Jurkat, Clone E6-1 (cell line): ENCODE measurements at places on chromosomes 5 and 9.

- DNase-seq: no peak
Observed at GRCh38 chr9:125460346-125460745, 198.7 kb downstream of the GAPVD1 start.

- no peak for DNase-seq
Observed at GRCh38 chr9:33787839-33788238, 7.5 kb upstream of the PRSS3 start.

GRCh38 chr9:24776226-24776625 lies 230.5 kb upstream of the IZUMO3 start:
- DNase-seq: no peak

DNA sequence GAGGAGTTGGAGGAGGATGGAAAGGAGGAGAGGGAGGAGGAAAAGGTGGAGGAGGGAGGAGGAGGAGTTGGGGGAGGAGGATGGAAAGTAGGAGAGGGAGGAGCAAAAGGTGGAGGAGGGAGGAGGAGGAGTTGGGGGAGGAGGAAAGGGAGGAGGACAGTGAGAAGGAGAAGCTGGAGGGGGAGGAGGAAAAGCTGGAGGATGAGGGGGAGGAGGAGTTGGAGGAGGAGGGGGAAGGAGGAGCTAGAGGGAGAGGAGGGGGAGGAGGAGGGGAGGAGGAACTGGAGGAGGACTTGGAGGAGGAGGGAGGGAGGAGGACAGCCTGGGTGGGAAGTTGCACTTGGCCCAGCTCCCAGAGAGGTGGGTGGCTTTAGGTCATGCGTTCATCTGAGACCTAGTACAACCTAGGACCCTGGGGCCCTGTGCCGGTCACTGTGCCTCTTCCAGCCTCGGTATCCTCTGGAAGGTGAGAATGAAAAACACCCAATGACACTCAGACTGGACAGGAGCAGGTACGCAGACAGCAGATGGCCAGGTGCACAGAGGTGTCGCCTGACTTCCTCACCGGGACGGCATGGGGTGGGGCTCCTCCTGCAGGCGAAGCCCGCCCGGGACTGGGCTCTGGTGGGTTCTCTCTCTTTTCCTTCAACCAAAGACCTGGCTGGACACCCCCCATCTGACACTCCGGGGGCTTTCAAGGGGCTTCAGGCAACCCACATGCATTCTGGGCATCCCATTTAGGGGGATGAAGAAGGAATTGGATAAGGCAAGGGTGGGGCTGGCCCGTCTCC lies 12.2 kb upstream of the SLC2A6 start:
- DNase-seq: no peak

DNA sequence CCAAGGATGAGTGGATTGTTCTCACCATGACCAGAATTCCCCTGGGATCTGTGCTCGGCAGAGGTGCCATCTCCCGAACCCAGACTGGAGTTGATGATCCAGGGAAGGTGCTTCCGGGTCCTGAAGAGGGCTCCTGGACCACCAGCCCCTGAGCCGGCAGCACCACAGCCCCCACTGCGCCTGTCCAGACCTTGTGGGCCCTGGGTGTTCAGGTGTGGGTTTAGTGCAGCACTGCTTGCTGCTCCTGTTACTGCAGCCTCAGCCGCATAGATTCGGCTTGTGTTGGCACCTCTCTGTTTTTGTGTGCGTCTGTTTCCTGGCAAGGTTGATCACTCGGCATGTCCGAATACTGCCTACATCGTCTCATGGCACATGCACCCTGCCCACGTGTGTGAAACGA lies 16.3 kb upstream of the NPM1 start:
- DNase-seq: no peak

DNA sequence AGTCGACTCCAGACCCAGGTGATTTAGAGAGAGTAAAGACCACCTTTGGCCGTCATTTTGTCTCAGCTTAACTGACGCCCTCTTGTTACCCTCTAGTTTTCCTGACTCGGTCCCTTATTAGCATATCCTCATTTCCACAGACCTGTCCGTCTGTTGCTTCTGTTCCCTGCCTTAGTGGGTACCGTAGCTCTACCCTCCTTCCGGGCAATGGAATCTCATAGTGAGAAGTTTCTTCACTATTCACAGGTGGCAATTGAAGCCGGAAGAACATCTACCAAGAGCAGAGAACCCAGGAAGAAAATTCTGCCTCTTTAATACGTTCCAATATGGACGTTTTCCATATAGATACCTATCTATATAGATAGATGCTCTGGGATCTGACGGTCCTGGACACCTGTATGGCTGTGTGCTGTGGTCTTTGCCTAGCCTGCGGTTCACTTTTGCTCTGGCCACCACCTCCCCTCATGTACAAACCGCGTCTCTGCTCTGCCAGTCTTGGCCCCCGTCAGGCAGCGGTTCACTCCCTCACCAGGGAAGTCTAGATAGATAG lies 652 bp upstream of the TMEM161B start:
- DNase-seq: peak; percentile 21

GRCh38 chr5:172700365-172701290 lies 59.6 kb downstream of the NEURL1B start:
- no peak for DNase-seq

GRCh38 chr5:2642684-2643345 lies 108.7 kb downstream of the IRX2 start:
- no peak for DNase-seq

DNA sequence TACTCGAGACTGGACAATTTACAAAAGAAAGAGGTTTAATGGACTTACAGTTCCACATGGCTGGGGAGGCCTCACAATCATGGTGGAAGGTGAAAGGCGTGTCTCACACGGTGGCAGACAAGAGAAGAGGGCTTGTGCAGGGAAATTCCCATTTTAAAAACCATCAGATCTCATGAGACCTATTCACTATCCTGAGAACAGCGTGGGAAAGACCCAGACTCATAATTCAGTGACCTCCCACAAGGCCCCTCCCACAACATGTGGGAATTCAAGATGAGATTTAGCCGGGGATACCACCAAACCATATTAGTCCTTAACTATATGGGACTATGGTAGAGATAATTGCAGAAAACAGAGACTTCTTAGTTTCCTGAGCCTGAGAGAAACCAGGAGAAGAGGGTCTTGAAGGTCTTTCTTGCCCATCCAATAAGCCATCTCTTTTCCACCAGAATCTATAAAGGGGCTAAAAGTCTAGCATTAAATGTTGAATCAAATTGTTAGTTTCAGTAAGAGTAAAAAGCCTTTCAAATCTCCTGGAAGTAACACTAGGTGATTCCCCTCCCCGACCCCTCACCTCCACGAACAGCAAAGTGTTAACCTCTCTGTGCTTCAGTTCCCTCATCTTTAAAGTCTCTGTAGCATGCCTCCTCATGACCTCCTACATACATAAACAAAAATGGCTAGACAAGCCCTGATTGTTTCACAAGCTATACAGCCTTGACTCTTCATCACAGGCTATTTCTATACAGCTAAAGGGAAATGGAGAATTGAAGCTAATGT lies 259.1 kb downstream of the TMEM167A start:
- DNase-seq: no peak

- DNase-seq: no peak
Observed at GRCh38 chr9:117307701-117308100, 107.2 kb downstream of the ASTN2 start.

- no peak for DNase-seq
Observed at GRCh38 chr9:237141-237857, 22.6 kb downstream of the DOCK8 start.

GRCh38 chr9:83056174-83056573 lies 6.8 kb downstream of the RASEF start:
- DNase-seq: no peak

- no peak for DNase-seq
Observed at GRCh38 chr9:94168203-94169000, 84.1 kb downstream of the PTPDC1 start.

GRCh38 chr9:805151-805550 lies 36.3 kb upstream of the DMRT1 start:
- no peak for DNase-seq

GRCh38 chr5:80871541-80871961 lies 88.6 kb upstream of the RASGRF2 start:
- no peak for DNase-seq

DNA sequence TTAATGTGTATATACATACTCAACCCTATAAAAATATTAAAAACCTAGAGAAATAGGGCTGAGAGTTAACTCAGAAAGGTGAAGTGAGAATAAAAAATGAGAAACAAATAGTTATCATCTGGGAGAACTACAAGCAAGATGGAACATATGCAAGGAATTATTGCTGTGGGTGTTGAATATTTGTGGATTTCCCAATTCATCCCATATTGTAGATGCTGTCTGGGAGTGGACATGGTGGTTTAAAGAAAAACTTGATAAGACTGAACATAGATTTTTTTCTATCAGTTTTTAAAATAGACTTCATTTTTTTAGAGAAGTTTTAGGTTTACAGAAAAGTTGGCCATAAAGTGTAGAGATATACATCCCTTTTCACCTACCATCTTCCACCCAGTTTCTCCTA lies 263.5 kb downstream of the SPATA31D1 start:
- DNase-seq: no peak

DNA sequence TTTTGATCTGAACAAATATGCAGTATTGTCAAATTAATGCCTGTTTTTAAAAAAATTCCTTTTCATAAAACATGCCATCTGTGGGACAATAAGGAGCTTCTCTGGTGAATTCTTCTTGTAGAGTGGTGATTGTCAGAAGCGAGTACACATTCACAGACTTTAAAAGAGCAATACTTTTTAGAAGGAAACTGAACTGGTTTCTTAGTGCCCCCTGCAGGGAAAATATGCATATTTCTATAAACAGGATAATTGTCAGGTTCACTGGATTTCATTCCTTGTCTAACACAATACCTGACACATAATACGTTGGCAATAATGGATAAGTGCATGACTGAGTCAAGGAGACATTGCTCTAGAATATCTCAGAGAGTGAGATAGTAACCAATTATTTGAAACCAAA lies 133.7 kb downstream of the KIF4B start:
- DNase-seq: no peak

DNA sequence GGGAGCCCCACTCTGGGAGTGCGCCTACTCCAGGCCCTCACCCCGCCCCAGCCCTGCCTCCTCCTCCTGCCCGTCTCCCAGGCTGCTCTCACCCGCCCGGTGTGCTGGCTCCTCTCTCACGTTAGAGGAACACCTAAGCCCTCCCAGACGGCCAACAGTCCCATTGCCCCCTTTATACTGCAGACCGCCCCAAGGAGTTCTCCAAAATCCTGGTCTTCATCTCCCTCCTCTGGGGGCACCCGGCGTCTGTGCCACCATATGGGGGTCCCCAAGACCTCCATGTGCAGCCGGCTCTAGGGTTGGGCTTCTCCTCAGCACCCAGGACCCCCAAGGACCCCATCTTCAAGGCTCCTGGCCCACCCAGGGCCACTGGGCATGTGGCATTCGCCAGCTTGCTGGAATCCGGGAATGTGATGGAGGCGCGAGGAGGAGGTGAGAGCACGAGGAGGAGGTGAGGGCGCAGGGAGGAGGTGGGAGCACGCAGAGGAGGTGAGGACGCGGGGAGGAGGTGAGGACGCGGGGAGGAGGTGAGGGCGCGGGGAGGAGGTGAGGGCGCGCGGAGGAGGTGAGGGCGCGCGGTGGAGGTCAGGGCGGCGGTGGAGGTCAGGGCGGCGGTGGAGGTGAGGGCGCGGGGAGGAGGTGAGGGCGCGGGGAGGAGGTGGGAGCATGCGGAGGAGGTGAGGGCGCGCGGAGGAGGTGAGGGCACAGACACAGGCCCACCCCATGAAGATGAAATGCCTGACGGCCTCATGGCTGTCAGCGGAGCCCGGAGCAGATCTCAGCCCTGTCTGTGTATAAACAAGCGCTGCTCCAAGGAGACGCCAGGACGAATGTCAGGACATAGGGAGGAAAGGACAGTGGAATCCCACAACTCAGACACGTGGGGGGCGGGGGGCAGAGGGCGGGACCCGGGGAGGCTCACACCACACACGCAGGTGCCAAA lies 41.2 kb downstream of the EXD3 start:
- DNase-seq: no peak

- DNase-seq: no peak
Observed at GRCh38 chr5:172104801-172105701, 83.0 kb downstream of the STK10 start.

- DNase-seq: no peak
Observed at GRCh38 chr5:163276466-163276865, 160.9 kb upstream of the CCNG1 start.

DNA sequence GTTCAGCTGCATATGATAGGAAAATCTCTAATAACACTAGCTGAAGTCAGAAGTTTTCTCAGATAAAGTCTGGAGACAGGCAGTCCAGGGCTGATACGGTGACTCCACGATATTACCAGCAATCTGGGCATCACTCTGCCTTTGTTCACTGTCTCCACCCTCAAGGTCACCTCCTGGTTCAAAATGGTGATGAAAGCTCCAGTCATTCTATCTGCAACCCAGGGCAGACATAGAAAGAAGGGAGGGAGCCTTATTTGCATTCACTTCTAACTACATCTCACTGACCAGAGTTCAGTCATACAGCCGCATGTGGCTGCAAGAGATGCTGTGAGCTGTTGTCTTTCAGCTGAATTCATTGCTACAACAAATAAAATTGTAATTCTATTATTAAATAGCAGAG lies 22.4 kb upstream of the GPR151 start:
- DNase-seq: no peak

- DNase-seq: no peak
Observed at GRCh38 chr5:72179816-72180440, 72.7 kb downstream of the MAP1B start.

GRCh38 chr5:39531306-39531705 lies 106.5 kb upstream of the DAB2 start:
- no peak for DNase-seq

GRCh38 chr5:126939887-126940286 lies 90.5 kb downstream of the MARCHF3 start:
- DNase-seq: no peak

DNA sequence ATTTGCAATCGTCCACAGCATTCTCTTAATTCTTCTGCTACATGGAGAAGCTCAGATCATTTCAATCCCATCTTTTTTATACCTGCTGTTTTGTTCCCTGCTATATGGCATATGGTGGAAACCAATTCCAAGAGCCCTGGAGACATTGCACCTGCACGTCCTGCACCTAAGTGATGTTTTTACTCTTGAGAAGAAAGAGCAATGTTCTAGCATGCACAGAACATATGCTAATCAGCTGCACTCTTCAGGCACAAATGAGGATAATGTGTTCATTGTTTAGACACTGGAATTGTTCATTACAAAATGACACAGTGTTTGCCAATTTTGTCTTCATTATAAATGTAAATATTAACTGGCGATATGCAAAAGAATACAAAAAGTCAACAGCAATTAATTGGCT lies 935.8 kb downstream of the TLE4 start:
- DNase-seq: no peak

DNA sequence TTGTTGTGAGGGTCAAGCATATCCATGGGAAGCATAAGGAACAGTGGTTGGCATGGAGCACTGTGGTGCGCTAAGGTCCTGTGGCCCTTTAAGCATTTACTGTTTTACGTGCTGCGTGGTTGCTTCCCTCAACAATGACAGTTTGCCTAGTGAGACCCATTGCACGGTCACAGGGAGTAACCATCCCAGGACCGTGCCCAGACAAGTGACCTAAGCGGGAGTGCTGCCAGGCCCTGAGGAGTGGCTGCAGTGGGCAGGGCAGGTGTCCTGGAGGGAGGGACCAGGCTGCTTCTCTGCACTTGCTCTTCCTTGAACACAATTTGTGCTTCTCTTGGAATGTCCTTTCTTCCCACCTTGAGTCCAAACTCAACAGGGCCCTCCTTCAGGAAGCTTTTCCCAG lies 64.6 kb downstream of the RGS3 start:
- no peak for DNase-seq
